CD4-positive, alpha-beta T cell (primary cell): ENCODE measurements at places on chromosomes 12 and 14. TPM values are rescaled to one million over a fixed set of nuclear protein-coding genes. Genes with fewer than 3 reads are reported as not detected.

DNA sequence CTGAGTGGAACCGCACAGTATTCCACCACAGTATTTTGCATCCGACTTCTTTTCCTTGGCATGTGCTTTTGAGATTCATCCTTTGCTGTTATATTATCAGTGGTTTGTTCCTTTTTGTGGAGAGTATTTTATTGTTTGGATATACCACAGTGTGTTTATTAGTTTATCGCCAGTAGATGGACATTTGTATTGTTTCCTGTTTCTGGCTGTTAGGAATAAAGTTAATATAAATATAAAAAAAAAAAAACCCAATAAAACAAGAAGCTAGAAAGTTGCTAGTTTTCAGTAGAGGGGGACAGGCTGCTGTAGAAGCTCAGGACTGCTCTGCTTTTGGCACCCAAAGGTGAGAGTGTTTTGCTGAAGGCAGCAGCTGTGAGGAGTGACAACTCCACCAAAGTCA is 62.0 kb upstream of the EEA1 start:
- H3K4me3 ChIP-seq = no peak overlapping the region
- H3K4me1 ChIP-seq = peaks cover 7% of the 10 kb centered on the region
- H3K27me3 ChIP-seq = no peaks in the 10 kb centered on the region
- no peak overlapping the region for H3K27ac ChIP-seq

FAIM2 gene
- total RNA-seq = not detected

DNA sequence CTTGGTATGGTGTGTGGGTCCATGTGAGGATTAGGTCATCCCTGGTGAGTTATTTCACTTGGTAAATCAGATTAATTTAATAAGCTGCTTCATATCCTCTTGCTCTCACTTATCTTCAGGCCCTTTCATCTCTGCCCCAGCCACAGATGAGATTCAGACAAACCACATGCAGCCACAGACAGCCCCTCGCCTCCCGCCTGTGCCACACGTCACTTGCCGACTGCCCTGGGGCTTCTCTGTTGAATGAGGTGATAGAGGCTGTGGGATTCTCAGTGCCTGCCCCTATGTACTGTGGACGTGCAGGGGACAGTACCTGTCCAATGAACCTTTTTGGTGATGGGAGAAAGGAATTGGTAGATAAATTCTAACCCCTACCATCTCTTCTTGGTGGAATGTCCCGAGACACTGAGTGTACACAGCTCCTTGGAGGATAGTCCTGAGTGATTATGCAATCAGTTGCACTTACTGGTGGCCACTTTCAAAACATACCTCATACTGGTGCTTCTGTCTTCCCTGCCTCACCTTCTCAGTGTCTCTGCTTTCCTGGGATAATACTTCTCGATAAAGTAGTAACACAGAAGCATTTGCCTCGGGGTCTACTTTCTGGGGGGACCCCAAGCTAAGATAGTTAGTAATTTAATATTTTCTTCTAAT is 248.7 kb downstream of the TTC6 start:
- H3K27ac ChIP-seq = no peak overlapping the region
- H3K4me1 ChIP-seq = no peaks in the 10 kb centered on the region

GRCh38 chr14:101365329-101366158 is 195.8 kb upstream of the DIO3 start:
- no peak overlapping the region for H3K27ac ChIP-seq
- no peak for DNase-seq
- H3K4me3 ChIP-seq = no peak overlapping the region
- peaks cover 5% of the 10 kb centered on the region for H3K27me3 ChIP-seq
- no peaks in the 10 kb centered on the region for H3K4me1 ChIP-seq

GRCh38 chr12:24398605-24399004 is 449.1 kb upstream of the SOX5 start:
- no peak overlapping the region for H3K4me3 ChIP-seq
- no peak overlapping the region for H3K27ac ChIP-seq
- no peaks in the 10 kb centered on the region for H3K27me3 ChIP-seq
- DNase-seq = no peak
- no peaks in the 10 kb centered on the region for H3K36me3 ChIP-seq

GLIPR1L1 gene
- total RNA-seq = not detected

DNA sequence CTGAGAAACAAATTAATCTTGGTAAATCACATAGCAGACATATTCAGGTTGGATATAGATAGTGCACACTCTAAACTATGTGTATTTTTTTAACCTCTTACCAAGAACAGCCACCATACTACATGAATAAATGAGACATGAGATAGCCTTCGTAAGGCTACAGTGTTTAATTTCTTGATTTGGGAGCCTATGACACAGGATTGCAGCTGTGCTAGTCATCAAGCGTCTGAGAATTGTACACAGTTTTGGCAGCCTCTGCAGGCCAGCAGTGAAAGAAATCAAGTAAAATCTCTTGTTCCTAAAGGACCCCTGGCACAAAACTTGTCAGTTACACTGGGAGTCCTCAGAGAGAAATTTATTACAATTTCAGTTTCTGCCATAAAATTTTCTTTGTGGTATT is 236.1 kb downstream of the C12orf50 start:
- no peaks in the 10 kb centered on the region for H3K27me3 ChIP-seq
- DNase-seq = no peak
- no peaks in the 10 kb centered on the region for H3K36me3 ChIP-seq
- H3K4me1 ChIP-seq = no peaks in the 10 kb centered on the region
- no peak overlapping the region for H3K4me3 ChIP-seq
- H3K27ac ChIP-seq = no peak overlapping the region

GRCh38 chr14:104676130-104676693 is 13.2 kb upstream of the INF2 start:
- H3K27me3 ChIP-seq = no peaks in the 10 kb centered on the region
- H3K4me1 ChIP-seq = peaks cover 24% of the 10 kb centered on the region
- no peak overlapping the region for H3K4me3 ChIP-seq
- H3K27ac ChIP-seq = no peak overlapping the region
- no peaks in the 10 kb centered on the region for H3K36me3 ChIP-seq

APOF gene
- not detected for total RNA-seq

KLRK1 gene
- total RNA-seq = 1.0 TPM

DNA sequence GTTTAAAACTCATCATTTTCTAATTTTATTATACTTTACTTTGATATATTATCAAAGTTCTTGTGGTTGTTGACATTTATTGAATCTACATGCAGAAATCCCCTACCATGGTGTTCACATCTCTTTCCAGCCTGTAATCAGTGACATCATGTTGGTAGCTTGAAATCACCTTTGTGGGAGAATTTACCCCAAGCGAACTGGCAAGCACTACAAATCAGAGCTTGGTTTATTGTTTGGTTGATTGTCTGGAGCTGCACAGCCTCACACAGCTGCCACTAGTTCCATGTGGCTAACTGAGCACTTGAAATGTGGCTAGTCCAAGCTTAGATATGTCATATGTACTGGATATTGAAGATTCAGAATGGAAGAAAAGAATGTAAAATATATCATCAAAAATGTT is 15.4 kb upstream of the KRT5 start:
- H3K27me3 ChIP-seq = no peaks in the 10 kb centered on the region
- no peaks in the 10 kb centered on the region for H3K36me3 ChIP-seq
- DNase-seq = no peak
- no peak overlapping the region for H3K4me3 ChIP-seq
- no peak overlapping the region for H3K27ac ChIP-seq
- H3K4me1 ChIP-seq = no peaks in the 10 kb centered on the region

SLC10A1 gene
- total RNA-seq = not detected

DNA sequence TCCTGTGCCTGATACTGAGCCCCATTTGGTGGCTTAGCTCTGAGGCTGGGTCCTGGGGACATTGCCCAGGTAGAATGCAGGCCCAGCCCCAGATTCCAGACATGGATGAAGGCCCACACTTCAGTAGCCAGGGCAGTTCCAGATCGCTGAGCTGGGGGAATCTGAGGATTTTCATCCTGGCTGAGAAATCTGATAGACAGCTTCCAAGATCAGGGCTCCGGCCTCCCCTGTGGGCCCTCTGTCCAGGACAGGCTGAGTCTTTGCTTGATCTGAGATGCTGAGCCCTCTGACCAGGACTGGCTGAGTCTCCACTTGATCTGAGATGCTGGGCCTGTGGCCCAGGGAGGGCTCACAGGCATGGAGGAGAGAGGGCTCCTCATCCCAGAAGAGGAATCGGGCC is 3.3 kb upstream of the RASAL1 start:
- DNase-seq = no peak
- no peaks in the 10 kb centered on the region for H3K36me3 ChIP-seq
- no peak overlapping the region for H3K4me3 ChIP-seq
- H3K27ac ChIP-seq = no peak overlapping the region
- H3K27me3 ChIP-seq = no peaks in the 10 kb centered on the region
- peaks cover 26% of the 10 kb centered on the region for H3K4me1 ChIP-seq

GRCh38 chr12:18753481-18754123 is 15.7 kb downstream of the CAPZA3 start:
- H3K4me1 ChIP-seq = no peaks in the 10 kb centered on the region
- H3K36me3 ChIP-seq = no peaks in the 10 kb centered on the region
- no peak overlapping the region for H3K27ac ChIP-seq
- no peaks in the 10 kb centered on the region for H3K27me3 ChIP-seq
- no peak for DNase-seq
- no peak overlapping the region for H3K4me3 ChIP-seq

DNA sequence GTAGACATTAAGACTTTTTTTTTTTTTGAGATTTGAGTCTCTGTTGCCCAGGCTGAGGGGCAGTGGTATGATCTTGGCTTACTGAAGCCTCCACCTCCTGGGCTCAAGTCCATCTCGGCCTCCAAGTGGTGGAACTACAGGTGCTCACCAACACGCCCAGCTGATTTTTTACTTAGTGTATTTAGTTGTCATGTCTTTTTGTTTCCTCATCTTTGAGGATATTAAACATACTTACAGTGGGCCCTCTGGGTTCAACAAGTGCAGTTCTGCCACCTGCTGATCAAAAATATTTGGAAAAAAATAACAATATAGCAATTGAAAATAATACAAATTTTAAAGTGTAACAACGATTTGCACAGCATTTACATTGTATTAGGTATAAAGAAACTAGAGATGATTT is 4.4 kb upstream of the B4GALNT1 start:
- DNase-seq = no peak
- peaks cover 12% of the 10 kb centered on the region for H3K4me1 ChIP-seq
- H3K27me3 ChIP-seq = peaks cover 25% of the 10 kb centered on the region
- no peak overlapping the region for H3K4me3 ChIP-seq

DNA sequence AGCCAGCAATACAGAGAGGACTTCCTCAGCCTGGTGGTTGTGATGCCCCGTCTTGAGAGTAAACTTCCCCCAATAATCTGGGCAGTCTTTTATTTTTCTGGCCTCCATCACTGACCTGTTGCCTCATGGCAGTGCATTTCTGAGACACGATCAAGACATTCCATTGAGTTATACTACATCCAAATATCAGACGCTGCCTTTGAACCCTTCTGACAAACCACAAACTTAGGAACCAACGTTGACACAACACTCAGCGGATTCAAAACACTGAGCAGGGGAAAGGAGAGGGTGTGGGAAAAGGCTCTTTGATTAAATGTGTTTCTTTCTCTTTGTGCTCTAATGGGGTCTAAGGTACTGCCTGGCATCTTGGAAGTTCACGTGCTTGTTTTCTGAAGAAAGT is 100.7 kb upstream of the TBX5 start:
- no peaks in the 10 kb centered on the region for H3K36me3 ChIP-seq
- H3K4me3 ChIP-seq = no peak overlapping the region
- DNase-seq = no peak

DNA sequence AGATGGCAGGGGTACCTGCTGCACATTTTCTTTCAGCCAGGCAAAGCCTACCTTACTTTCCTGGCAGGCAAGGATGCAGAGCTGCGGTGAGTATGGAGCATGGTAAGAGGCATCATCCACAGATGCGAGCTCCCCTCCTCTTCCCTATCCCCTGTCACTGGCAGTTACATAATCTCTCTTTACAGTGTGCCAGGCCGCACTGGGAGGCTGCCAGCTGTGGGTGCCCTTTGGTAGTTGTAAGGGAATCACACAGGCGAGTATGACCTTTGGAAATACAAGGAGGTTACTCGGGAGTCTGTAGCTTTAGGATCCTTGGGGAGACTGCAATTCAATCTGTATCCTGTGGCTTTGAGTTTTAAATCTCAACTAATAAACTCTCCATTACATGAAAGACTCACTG is 132.5 kb downstream of the KTN1 start:
- no peak for DNase-seq
- H3K4me1 ChIP-seq = no peaks in the 10 kb centered on the region

GRCh38 chr14:41604721-41605531 is 1.8 kb upstream of the LRFN5 start:
- no peaks in the 10 kb centered on the region for H3K36me3 ChIP-seq
- no peak for DNase-seq
- H3K4me1 ChIP-seq = peaks cover 32% of the 10 kb centered on the region
- no peak overlapping the region for H3K4me3 ChIP-seq
- H3K27ac ChIP-seq = no peak overlapping the region
- peaks cover 62% of the 10 kb centered on the region for H3K27me3 ChIP-seq

SDR9C7 gene
- not detected for total RNA-seq

DNA sequence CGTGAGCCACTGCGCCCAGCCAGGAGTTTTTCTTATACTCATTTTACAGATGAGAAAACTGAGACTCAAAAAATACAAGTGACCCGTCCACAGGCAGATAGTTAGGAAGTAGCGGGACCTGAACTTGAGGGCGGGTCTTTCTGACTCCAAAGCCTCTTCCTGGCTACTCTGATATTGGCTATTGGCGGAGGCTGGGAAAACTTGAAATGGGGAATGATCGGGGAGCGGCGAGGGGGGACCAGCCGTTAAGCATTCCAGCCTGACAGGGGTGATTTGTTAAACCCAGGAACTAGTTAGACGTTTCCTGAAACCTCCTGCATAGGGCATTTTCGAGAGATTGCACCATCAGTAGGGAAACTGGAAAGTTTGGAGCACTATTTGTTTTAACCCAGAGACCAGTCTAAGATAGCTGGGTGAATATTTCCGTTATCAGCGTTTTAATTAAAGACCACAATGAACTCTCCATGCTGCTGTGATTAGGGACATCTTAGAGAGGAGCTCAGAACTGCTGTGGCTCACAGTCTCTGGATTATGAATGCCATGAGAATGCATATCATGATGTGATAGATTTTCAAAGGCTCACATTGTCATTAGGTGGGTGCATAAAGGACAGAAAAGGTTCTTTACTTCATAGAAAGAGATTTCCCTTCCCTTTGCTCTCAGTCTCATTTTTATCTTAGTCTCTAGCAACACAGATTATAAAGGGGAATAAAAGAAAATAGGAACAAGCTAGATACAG is 2.5 kb downstream of the NR1H4 start:
- H3K36me3 ChIP-seq = no peaks in the 10 kb centered on the region
- no peak overlapping the region for H3K27ac ChIP-seq
- H3K4me3 ChIP-seq = no peak overlapping the region

GRCh38 chr12:115923851-115924250 is 353.6 kb downstream of the MED13L start:
- no peaks in the 10 kb centered on the region for H3K4me1 ChIP-seq
- DNase-seq = no peak
- H3K36me3 ChIP-seq = no peaks in the 10 kb centered on the region
- peaks cover 6% of the 10 kb centered on the region for H3K27me3 ChIP-seq

EPYC gene
- not detected for total RNA-seq

KRT4 gene
- not detected for total RNA-seq

INHBC gene
- total RNA-seq = 0.33 TPM

PRKCH gene
- 378 TPM for total RNA-seq

DNA sequence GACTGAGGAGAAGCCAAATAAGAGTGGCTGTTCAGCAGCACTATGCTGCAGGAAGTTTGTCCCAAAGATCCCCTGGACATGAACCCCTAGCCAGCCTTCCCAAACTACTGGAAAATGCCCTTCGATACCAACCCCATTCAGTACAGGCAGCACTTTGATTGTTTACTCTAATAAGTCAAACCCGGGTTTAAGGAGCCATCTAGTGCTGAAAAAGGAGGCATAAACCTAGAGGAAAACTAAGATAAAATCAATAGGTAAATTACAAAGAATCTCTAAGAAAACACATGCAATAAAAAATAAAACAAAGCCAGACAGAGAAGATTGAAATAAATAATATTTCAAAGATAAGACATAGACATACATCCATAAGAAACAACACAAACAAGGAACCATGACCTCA is 771.6 kb downstream of the RPS29 start:
- no peak overlapping the region for H3K27ac ChIP-seq
- no peaks in the 10 kb centered on the region for H3K4me1 ChIP-seq
- H3K27me3 ChIP-seq = no peaks in the 10 kb centered on the region
- no peak for DNase-seq

C14orf132 gene
- 2.0 TPM for total RNA-seq
